ENCODE measurements at places on chromosomes 1 and 21.

DNA sequence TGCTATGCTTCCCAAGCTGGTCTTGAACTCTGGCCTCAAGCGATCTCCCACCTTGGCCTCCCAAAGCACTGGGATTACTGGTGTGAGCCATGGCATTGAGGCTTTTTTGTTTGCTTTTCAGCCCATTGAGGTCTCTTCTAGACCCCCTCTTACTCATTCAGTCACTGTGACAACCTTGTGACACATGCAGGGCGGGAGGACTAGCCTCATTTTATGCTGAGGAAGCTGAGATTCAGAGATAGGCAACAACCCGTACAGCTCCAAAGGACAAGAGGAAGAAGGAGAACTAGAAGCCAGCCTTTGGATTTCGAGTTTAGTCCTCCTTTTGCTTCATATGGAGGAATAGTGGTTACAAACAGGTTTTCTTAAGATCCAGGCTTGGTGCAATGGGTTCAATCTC is 83.9 kb upstream of the WDR26 start:
- DNase-seq: no peak

DNA sequence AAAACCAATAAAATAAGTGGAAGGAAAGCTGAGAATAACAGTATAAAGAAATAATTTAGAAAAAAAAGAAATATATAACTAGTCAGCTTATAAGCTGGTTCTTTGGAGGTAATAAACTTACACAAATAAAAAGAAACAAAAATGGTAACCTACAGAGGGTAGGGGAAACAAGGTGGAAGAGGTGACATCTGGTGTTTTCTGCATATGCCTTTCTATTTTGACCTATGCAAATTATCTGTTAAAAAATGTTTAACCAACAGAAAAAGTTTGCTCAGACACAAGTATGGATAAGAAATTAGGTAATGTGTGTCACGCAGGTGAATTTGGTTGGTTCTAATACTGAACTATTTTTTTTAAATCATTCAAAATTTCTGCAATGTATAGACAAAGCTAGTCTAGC is 53.6 kb upstream of the DMRTA2 start:
- DNase-seq: no peak

DNA sequence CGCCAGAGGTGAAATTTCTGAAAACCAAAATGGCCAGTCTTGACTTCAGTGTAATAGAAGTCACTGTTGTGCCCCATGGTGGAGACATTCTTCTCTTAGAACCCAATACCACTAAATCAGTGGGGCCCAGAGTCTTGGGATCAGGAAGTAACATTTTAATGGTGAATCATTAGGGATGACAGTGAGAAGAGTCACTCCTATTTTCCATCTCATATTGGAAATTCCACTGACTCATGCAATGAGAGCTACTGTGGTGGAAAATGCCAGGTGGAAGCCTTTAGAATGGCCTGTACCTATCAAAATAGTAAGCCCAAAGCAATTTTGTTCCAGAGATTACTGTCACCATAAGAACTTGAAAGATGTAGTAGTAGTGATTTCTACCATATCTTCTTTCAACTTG is 20.6 kb upstream of the PPM1J start:
- DNase-seq: peak; percentile 87

GRCh38 chr1:5705751-5706150 is 286.5 kb downstream of the NPHP4 start:
- DNase-seq: no peak

DNA sequence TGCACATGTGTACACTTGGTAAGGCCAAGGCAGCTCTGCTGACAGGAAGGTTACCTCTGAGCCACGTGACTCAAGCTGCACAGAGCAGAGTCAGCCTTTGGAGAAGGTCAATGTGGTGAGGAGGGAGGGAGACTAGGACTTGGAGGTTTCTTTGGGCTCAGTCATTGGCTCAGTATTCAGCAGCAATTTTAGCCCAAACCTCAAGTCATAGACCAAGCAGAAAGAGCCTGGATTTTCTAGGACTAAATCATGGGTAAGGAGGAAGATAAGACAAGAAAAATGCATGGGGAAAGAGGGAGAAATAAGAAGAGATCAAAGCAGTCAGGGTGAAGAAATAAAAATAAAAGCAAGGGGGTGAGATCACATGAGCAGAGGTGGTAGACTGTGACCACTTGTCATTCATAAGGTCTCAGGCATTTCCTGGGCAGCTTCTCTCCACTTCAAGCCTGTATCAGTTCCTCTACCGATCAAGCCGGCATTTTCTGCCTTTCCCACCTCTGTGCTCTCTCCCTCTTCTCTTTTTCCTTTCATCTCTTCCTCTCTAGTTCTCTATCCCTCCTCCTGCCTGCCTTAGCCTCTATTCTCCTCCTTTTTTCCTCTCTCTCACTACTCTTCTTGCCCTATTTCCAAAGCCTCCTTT is 51.7 kb upstream of the DUSP10 start:
- peak; percentile 51 for DNase-seq

DNA sequence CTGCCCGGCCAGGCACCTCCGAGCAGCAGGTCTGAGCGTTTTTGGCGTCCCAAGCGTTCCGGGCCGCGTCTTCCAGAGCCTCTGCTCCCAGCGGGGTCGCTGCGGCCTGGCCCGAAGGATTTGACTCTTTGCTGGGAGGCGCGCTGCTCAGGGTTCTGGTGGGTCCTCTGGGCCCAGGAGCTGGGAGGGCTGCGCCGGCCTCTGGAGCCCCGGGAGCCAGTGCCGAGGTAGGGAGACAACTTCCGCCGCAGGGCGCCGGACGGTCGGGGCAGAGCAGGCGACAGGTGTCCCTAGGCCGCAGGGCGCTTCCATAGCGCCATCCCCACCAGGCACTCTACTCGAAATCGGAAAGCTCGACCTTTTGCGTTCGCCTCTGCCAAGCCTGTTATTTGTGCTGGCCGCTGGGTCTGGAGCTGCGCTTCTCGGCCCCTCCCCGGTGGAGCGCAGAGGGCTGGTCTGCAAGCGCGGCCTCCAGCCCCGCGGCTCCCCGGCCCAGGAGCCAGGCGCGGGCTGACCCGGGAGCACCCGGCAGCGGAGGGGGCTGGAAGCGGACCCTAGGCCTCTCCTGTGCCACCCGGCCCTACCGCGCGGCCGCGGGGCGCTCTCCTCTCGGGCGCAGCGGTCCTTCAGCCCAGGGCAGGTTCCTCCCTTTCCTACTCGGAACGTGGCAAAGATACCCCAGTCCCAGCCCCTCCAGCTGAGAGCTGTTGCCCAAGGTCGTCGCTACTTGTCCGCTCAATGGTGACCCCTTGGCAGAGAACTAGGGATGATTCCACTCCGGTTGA is 2.2 kb downstream of the SIM2 start:
- DNase-seq: no peak

DNA sequence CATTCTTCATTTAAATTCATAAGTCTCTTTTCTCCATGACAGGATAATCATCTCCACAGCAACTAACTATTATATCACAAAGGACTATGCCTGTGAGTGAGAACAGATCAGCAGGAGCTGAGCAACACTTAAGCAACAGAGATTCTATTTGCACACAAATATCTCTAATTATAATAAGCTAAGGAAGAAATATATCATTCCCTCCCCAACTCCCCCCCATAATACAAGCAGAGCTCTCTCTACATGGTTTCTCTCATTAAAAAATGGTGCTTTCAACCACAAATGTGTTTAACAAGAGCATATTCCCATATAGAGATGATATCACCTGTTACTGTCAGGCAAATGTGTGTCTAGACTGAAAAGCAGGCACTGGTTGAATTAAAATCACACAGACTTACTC is 34.5 kb upstream of the NIBAN1 start:
- DNase-seq: no peak

DNA sequence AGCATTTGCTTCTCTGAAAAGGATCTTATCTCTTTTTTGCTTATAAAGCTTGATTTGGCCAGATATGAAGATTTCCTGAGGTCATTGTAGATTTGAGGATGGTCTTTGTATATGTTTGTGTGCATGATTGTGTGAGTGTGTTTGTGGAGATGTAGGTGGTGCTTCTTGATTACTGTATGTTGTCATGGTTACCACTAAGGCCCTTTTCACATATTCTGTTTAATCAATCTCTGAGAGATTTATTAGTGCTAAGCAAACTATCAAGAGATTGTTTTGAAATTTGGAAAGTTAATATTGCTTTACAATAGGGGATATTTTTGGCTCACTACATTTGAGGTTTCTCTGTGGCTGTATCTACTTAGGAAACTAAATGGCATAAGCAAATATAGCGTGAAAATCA is 191.7 kb downstream of the S1PR1 start:
- no peak for DNase-seq

GRCh38 chr21:43346551-43346950 is 80.4 kb downstream of the SIK1 start:
- DNase-seq: no peak

DNA sequence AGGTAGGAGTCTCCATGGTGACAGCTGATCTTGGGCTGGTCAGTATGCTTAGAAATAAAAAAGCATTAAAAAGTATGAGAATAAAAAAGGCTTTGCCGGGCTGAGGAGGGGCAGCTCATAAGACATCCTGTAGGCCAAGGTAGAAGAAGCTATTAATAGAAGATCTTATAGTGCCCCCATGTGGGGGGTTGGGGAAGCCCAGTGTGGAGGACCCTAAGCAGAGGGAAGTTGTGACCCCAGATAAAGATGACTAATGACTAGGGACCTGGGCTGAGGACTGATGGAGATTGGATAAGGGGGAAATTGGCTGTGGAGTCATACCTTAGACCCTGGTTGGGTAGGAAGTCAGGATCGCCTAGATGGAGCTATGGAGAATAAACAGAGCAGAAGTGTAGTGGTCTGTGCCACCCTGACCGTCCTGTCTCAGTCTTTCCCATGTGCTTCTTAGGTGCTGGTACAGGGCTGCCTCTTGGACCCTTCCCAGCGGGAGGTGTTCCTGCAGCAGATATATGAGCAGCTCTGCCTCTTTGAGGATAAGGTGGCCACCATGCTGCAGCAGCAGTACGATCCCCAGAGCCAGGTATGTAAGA is 25.0 kb downstream of the SZT2 start:
- DNase-seq: peak; percentile 2

DNA sequence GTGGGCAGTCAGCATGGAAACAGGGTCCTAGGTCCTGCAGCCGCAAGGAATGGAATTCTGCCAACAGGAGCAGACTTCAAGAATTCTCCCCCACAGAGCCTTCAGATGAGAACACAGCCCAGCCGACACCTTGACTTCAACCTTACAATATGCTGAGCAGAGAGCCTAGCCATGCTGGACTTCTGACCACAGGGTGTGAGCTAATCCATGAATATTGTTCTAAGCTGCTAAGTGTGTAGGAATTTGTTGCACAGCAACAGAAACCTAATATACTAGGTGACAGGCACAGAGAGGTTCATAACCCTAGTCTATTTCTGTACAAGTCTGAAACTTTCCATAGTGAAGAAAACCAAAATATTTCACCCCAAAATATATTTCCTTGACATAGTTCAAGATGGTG is 32.9 kb upstream of the IFNGR2 start:
- DNase-seq: no peak

DNA sequence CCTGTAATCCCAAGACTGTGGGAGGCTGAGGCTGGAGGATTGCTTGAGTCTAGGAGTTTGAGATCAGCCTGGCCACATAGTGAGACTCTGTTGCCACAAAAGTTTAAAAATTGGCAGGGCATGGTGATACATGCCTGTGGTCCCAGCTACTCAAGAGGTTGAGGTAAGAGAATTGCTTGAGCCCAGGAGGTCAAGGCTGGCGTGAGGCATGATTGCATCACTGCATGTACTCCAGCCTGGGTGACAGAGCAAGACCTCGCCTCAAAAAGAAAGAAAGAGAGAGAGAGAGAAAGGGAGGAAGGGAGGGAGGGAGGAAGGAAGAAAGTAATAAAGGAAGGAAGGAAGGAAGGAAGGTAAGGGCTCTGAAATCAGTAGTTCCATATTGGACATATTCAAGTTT is 25.0 kb downstream of the GLUL start:
- DNase-seq: no peak

DNA sequence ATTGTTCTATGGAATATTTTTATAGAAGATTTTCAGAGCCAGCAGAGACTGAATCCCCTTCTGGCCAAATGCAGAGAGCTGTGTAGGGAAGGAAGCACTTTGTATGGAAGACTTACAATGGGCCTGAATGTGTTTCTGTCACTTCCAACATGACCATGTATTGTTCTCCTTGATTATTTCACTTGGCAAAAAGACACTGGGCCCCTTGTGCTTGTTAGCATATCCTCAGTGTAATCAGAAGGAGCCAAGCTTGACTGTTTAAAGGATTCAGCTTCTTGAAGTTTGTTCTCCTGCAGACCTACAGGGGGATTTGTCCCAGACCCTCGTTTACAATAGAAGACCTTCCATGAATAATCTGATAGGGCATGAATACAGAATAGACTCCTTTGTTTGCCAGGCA is 48.1 kb upstream of the UBE2U start:
- no peak for DNase-seq

DNA sequence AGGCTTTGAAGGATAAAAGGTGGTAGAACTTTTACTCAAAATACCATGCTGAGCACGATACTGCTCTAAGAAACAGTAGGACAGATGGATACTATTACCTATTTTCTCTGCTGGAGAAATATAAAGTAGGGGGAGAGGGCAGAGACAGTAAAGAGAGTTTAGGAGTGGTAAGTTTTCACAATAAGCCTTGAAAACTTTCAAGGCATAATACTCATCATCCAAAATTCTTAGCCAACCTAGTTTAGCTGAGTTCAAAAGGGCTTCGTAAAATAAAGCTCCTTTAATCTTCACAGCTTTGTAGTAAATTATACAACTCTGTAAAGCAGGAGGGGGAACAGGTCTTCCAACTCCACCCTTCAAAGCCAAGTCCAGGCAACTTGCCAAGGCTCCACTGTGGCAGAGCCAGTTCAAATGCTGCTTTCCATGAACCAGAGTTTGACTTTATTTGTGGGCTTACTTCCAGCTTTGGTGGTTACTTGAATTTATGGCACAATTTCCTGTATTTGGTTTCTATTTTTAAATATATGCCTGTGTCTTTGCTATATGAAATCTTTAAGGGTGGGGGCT is 15.5 kb downstream of the TEX38 start:
- no peak for DNase-seq

- DNase-seq: no peak
Observed at GRCh38 chr1:162470216-162470615, 27.4 kb upstream of the UHMK1 start.

DNA sequence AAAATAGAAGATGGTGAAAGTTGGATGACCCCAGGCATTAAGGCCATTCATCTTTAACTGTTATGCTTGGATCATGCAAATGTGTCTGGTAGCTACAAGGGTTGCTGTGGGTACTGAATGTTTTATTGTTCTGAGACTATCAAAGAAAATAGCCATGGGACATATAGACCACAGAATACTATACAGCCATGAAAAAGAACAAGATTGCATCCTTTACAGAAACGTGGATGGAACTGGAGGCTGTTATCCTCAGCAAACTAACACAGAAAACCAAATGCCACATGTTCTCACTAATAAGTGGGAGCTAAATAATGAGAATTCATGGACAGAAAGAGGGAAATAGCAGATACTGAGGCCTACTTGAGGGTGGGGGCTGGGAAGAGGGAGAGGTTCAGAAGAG is 249.0 kb downstream of the LTN1 start:
- no peak for DNase-seq

All from kidney glomerular epithelial cell (primary cell).